Heart left ventricle (tissue), 16 donors: ENCODE measurements at places on chromosomes 3 and 15. TPM values are rescaled to one million over a fixed set of nuclear protein-coding genes. Genes with fewer than 3 reads are reported as not detected.

Gene MORC1
- total RNA-seq = not detected

Gene CCDC54
- total RNA-seq = not detected

DNA sequence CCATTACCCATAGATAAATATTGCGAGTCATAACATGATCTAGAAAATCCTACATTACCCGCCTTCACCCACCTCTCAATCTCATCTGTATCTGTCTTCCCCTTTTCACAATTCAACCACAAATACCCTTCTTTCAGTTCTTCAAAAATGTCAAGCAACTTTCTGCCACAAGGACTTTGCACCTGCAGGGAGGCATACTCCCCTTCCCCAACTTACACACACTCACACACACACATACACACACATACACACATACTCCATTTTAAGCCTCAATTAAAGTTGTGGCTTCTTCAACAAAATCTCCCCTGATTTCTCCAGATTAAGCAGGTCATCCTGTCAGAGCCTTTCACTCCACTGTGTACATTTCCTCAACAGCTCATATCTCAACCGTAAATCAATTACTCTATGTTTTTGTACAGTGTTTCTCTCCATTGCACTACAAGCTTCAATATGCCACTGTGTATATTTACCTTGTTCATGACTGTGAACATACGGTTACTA lies 33.1 kb upstream of the CCDC50 start:
- H3K27me3 ChIP-seq = no peaks in the 10 kb centered on the region
- no peaks in the 10 kb centered on the region for H3K4me1 ChIP-seq
- H3K4me3 ChIP-seq = no peak overlapping the region
- H3K27ac ChIP-seq = no peak overlapping the region
- H3K36me3 ChIP-seq = no peaks in the 10 kb centered on the region
- DNase-seq = no peak

DNA sequence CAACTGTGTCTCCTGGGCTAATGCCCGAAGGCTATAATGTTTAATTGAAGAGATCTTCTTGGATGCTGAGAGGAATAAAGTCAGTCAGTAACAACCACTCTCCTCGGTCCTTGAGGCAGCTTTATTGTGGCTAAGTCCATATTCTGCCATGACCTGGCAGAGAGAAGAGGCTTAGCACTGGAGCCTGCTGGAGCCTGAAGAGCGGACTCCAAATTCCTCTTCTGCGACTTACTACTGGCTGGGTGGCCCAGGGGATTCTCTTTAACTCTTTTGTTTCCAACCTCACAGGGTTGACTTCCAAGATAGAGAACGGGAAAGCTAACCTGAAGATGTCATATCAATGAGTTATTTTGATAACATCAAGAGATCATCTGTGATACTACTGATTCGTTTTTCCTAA lies 71.1 kb downstream of the MYO1E start:
- H3K4me3 ChIP-seq = no peak overlapping the region
- H3K27me3 ChIP-seq = no peaks in the 10 kb centered on the region
- no peaks in the 10 kb centered on the region for H3K36me3 ChIP-seq
- no peak for DNase-seq
- peaks cover 5% of the 10 kb centered on the region for H3K4me1 ChIP-seq

DNA sequence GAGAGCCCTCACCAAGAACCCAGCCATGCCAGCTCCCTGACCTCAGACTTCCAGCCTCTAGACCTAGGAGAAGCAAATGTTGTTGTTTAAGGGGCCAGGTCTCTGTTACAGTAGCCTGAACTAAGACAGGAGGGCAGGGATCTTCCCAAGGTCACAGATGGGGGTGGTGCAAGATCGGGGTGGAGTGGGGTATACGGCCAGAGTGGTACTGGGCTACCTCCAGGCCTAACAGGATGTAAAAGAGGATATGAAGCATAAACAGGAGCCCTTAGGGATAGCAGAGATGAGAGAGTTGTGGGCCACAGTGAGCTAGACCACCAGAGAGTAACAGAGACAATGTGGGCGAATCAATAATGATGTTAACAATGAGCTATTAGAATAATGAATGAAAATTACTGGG lies 82.9 kb downstream of the TOP2B start:
- no peak overlapping the region for H3K27ac ChIP-seq
- H3K27me3 ChIP-seq = no peaks in the 10 kb centered on the region
- H3K4me3 ChIP-seq = no peak overlapping the region
- peaks cover 10% of the 10 kb centered on the region for H3K36me3 ChIP-seq
- no peaks in the 10 kb centered on the region for H3K4me1 ChIP-seq
- no peak for DNase-seq

GRCh38 chr3:171443211-171443957 lies 16.8 kb downstream of the TNIK start:
- no peaks in the 10 kb centered on the region for H3K27me3 ChIP-seq
- no peak overlapping the region for H3K27ac ChIP-seq
- peaks cover 26% of the 10 kb centered on the region for H3K4me1 ChIP-seq
- H3K4me3 ChIP-seq = no peak overlapping the region
- no peaks in the 10 kb centered on the region for H3K36me3 ChIP-seq

DNA sequence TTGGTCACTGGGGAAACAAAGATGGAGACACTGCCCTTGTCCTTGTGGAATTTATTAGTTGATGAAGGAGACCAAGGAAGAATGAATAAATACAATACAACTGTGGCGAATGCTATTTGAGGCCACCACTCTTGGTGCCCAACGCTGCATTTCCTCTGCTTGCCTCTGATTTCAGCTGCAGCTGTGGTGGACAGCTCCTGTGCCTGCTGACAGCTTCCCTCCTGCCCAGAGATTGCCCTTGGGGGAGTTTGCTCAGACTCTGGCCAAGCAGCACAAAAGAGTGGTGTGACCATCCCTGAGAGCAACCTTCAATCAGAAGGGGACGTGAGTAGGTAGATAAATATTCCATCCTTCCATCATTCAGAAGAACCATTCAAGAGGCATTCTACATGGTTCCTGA lies 64.6 kb upstream of the FHIT start:
- peaks cover 3% of the 10 kb centered on the region for H3K27me3 ChIP-seq
- H3K27ac ChIP-seq = no peak overlapping the region
- H3K4me1 ChIP-seq = no peaks in the 10 kb centered on the region
- H3K36me3 ChIP-seq = no peaks in the 10 kb centered on the region
- H3K4me3 ChIP-seq = no peak overlapping the region
- no peak for DNase-seq

Gene CASR
- not detected for total RNA-seq

Gene FYCO1
- total RNA-seq = 181 TPM

DNA sequence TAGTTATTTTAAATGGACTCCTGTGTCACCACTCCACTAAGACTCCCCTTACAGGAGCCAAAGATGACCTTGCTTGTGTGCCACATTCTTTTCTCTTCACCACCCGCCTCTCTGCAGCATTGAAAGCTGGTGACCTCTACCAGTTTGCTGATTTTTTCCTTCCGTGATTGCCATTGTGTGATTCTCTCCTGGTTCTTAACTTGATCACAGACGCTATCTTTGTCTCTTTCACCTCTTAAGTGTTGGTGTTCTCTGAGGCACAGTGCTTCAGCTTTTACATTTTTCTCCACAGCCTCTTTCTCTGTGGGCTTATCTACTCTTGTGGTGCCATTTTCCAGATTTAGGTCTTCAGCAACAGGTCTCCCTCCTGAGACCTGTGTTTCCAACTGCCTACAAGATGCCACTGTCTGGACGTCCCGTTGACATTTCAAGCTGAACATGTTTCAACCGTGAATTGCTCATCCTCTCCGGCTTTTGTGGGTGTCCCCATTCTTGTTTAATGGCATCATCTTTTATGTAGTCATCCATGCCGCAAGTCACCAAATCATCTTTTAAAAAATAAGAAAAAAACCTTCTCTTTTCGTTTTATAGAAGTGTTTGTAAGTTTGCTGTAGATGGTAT lies 26.5 kb downstream of the IQGAP1 start:
- no peak overlapping the region for H3K27ac ChIP-seq
- H3K4me1 ChIP-seq = peaks cover 63% of the 10 kb centered on the region
- no peaks in the 10 kb centered on the region for H3K27me3 ChIP-seq
- no peaks in the 10 kb centered on the region for H3K36me3 ChIP-seq

DNA sequence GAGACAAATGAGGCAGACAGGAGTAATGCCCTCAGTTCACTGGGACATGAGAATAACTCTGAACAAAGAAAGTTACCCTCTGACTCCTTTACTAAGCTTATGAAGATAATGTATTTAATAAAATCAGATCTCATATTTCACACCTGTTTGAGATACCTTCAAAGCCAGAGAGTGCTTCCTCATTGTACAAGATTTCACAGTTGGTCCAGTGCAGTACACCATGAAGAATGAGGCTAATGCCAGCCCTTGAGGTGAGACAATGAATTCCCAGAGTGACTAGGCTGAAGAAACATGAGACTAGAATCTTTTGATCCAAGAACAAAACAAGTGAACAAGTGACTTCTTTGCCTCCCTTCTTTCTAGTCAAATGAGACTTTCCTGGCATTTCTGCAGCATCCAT lies 1133.8 kb downstream of the TUSC7 start:
- no peak for DNase-seq
- no peaks in the 10 kb centered on the region for H3K36me3 ChIP-seq
- no peaks in the 10 kb centered on the region for H3K4me1 ChIP-seq
- no peak overlapping the region for H3K27ac ChIP-seq
- H3K27me3 ChIP-seq = no peaks in the 10 kb centered on the region

DNA sequence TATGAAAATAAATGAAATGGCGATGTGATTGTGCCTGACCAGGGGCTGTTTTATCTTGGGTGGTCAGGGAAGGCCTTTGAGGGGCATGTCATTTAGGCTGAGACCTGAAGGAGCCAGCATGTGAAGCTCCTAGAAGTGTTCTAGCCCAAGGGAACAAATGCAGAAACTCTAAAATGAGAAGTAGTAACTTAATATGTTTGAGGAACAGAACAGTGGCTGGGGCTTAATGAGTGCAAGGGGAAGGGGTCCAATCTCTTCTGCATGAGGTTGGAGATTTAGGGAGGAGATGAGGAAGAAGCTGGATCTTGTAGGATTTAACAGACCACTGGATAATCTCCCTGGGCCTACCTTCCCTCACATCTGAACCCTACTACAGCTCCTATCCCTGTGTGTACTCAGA lies 110.5 kb downstream of the AKAP13 start:
- H3K27ac ChIP-seq = no peak overlapping the region
- peaks cover 40% of the 10 kb centered on the region for H3K4me1 ChIP-seq
- H3K4me3 ChIP-seq = no peak overlapping the region
- H3K27me3 ChIP-seq = no peaks in the 10 kb centered on the region
- H3K36me3 ChIP-seq = peaks cover 19% of the 10 kb centered on the region

GRCh38 chr3:196179380-196180308 lies 31.6 kb downstream of the ZDHHC19 start:
- H3K27ac ChIP-seq = no peak overlapping the region
- H3K27me3 ChIP-seq = no peaks in the 10 kb centered on the region
- no peak for DNase-seq
- H3K4me1 ChIP-seq = no peaks in the 10 kb centered on the region
- H3K4me3 ChIP-seq = no peak overlapping the region

GRCh38 chr3:167733961-167734497 lies 663 bp downstream of the PDCD10 start:
- no peaks in the 10 kb centered on the region for H3K27me3 ChIP-seq
- H3K27ac ChIP-seq = peak overlapping the region; percentile 95
- H3K4me1 ChIP-seq = peaks cover 13% of the 10 kb centered on the region
- DNase-seq = no peak

DNA sequence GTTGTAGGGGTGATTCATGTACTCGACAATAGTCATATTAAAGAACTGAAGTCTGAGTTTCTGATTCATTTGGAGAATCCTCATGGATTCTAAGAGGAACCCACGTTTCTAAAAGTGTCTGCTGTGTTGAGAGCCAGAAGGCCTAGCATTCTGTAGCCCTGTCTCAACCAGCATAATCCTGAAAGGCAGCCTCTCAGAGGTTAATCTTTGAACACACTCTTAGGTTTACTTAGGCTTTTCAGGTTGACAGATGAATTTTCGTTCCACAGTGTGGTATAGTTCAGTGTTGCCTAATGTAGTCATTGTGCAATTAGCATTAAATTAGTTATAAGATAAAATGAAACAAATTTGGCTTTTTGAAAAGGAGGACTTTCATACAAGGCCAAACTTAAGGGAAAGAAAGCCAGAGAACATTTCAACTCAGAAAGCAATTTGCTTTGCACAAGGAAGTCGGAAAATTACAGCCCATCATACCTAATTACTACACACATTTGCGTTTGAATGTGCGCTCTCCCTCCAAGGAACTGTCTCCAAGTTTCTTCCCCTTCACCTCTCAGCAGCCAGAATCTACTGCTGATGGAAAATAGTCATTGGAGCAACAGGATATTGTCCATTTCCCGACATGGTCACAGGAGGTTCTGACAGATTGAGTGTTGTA lies 42.0 kb downstream of the AGBL1 start:
- DNase-seq = no peak
- no peaks in the 10 kb centered on the region for H3K36me3 ChIP-seq
- H3K27me3 ChIP-seq = no peaks in the 10 kb centered on the region
- H3K4me1 ChIP-seq = no peaks in the 10 kb centered on the region
- no peak overlapping the region for H3K27ac ChIP-seq

DNA sequence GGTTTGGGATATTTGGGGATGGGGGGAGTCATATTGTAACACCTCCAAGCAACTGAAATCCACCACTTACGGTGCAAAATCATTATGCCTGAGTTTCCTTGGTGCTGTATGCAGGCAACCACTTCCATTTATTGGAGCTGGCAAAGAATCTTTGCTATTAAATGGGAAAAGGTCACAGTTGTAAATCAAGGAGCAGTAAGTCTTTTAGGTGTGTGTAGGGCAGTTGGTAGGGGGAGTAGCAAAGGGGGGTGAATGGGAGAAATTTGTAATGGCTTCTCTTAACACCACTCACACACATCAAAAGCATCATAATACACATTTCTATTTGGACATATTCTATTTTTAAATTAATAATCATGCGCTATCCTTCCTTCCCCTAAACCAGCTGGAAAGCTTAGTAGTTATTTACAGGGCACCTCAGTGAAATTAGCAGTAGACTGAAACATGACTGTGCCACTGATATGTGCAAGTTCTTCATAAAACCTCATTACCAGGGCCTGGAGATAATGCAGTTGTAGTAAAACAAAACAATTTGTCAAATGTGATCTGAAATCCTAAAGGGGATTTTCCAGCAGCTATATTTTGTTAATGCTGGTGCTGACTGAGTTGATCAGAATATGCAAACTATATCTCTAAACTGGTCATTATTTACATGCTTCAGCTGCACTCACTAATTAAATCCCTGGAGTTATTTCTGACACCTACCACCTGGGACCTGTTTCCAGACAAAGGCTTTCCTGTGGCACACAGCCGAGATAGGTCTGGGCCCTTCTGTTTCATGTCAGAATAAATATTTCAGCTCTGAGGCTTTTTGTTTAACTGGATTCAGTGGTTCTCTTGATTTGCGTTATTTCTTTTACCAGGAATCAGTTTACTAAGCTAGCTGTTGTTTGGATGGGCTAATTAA lies 90.1 kb downstream of the B3GALNT1 start:
- no peaks in the 10 kb centered on the region for H3K27me3 ChIP-seq
- H3K36me3 ChIP-seq = no peaks in the 10 kb centered on the region
- no peak overlapping the region for H3K4me3 ChIP-seq
- no peak for DNase-seq
- no peaks in the 10 kb centered on the region for H3K4me1 ChIP-seq
- no peak overlapping the region for H3K27ac ChIP-seq

Gene EIF4A2
- 393 TPM for total RNA-seq

GRCh38 chr3:148954981-148955380 lies 36.4 kb upstream of the GYG1 start:
- DNase-seq = no peak
- no peak overlapping the region for H3K4me3 ChIP-seq
- H3K36me3 ChIP-seq = no peaks in the 10 kb centered on the region
- no peaks in the 10 kb centered on the region for H3K27me3 ChIP-seq
- H3K4me1 ChIP-seq = peaks cover 8% of the 10 kb centered on the region
- H3K27ac ChIP-seq = no peak overlapping the region

- no peaks in the 10 kb centered on the region for H3K4me1 ChIP-seq
- no peak overlapping the region for H3K27ac ChIP-seq
- no peak overlapping the region for H3K4me3 ChIP-seq
- no peak for DNase-seq
Measured at GRCh38 chr3:185940951-185941350, 3.1 kb upstream of the TRA2B start.
